Sciatic nerve (tissue), 2 donors: ENCODE measurements at places on chromosomes 4 and X. TPM values are rescaled to one million over a fixed set of nuclear protein-coding genes. Genes with fewer than 3 reads are reported as not detected.

The NMU gene
- total RNA-seq, result not detected

The ZRSR2 gene
- 17.7 TPM for total RNA-seq

The GAB3 gene
- 7.6 TPM for total RNA-seq

The CSAG2 gene
- not detected for total RNA-seq

The FGB gene
- not detected for total RNA-seq

The PPP4R3C gene
- total RNA-seq, result not detected

The EXOC1L gene
- not detected for total RNA-seq

The SORBS2 gene
- total RNA-seq, result 101 TPM

The GUF1 gene
- 14.8 TPM for total RNA-seq

- no peak for DNase-seq
These were observed 127.4 kb downstream of the SH3RF1 start for GRCh38 chr4:169143335-169143734.

DNA sequence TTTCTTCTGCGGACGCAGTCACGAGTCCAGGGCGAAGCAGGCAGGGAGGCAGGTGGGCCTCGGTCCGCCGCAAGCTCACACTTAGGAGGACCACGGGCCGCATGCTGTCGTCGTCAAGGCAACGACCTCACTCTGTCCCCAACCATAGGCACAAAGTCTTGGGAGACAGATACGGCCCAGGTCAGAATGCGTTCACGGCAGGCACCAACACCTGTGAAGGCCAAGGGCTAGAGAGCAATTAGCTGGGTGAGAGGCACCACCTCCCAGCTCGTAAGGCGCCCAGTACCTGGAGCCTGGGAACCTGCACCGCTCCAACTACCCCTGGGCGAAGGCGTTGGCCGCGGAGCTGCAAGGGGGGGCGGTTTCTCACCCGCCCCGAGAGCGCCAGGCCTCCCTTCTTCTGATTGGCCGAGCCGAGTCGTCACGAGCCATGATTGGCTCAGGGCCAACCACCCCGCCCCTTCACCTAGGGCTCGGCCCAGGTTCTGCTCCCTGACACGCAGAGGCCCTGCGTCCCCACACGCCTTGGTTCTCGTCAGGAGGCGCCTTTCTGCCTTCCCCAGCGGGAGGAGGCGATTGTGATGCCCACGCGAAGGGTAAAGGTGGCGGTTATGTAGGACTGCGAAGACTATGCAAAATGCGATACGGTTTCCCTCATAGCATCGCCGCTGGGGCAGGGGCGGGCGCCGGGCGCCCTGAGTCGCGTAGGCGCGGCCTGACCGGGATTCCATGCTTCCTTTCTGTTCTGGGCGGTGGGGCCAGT, at the start of gene CDKL2:
Gene CDKL2, minus strand, starts transcription at position 355 of the 763 bp plus-strand sequence. CDS start 4,540 bp downstream, outside the sequence.
- DNase-seq, result peak; percentile 87

- DNase-seq, result no peak
These were observed 931.7 kb upstream of the HS3ST1 start for GRCh38 chr4:12360391-12360790.

GRCh38 chr4:95362906-95363558, 185.7 kb downstream of the UNC5C start:
- DNase-seq, result no peak

GRCh38 chr4:22174640-22175039, 226.1 kb upstream of the KCNIP4 start:
- no peak for DNase-seq

- no peak for DNase-seq
These were observed 1986.1 kb downstream of the ARAP2 start for GRCh38 chr4:34258176-34258575.

- DNase-seq, result no peak
These were observed 70.4 kb downstream of the ARAP2 start for GRCh38 chr4:36173905-36174304.

- no peak for DNase-seq
These were observed 30.4 kb downstream of the NHS start for GRCh38 chrX:17405225-17405969.

- DNase-seq, result no peak
These were observed 602.9 kb upstream of the HTR2C start for GRCh38 chrX:113980953-113981352.

- DNase-seq, result no peak
These were observed 51.1 kb downstream of the ZNF732 start for GRCh38 chr4:253936-254756.

DNA sequence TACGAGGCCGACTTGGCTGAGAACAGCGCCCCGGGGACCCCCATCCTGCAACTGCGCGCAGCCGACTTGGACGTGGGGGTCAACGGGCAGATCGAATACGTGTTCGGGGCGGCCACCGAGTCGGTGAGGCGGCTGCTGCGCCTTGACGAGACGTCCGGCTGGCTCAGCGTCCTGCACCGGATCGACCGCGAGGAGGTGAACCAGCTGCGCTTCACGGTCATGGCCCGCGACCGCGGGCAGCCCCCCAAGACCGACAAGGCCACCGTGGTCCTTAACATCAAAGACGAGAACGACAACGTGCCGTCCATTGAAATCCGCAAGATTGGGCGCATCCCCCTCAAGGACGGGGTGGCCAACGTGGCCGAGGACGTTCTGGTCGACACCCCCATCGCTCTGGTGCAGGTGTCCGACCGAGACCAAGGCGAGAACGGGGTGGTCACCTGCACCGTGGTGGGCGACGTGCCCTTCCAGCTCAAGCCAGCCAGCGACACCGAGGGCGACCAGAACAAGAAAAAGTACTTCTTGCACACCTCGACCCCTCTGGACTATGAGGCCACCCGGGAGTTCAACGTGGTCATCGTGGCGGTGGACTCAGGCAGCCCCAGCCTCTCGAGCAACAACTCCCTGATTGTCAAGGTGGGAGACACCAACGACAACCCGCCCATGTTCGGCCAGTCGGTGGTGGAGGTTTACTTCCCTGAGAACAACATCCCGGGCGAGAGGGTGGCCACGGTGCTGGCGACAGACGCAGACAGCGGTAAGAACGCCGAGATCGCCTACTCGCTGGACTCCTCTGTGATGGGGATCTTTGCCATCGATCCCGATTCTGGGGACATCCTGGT, 2.4 kb downstream of the PCDH7 start:
- DNase-seq, result no peak

GRCh38 chrX:149720021-149720689, 8.3 kb downstream of the MAGEA11 start:
- DNase-seq, result no peak

- no peak for DNase-seq
These were observed 199.3 kb downstream of the GC start for GRCh38 chr4:71584585-71584984.

DNA sequence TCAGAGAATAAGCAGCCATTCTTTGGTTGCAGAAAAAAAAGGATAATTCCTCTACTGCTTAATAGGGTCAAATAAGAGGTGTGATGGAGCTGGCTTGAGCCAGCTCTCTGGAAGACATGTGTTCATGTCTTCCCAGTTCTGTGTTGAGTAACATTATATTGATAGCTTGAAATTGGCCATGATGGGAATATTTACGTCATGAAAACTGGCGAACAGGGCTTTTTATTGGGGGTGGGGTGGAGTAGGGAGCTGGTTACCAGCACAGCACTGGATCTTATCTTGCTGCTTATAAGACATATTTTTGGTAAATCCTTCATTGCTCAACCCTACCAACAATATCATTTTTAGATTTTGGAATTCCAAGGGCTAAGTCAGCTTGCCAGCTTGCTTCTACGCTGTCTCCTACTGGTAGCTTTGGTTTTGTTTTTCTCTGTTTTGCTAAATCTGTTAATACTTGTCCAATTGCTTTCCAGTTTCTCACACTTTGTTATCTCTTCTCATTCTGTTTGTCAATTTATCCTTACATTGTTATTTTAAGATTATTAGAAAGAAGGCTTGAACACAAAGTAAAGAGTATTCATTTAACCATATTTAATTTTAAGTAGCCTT, 25.3 kb upstream of the GBA3 start:
- DNase-seq, result no peak

- no peak for DNase-seq
These were observed 917.9 kb downstream of the RAPGEF2 start for GRCh38 chr4:160020804-160021203.

DNA sequence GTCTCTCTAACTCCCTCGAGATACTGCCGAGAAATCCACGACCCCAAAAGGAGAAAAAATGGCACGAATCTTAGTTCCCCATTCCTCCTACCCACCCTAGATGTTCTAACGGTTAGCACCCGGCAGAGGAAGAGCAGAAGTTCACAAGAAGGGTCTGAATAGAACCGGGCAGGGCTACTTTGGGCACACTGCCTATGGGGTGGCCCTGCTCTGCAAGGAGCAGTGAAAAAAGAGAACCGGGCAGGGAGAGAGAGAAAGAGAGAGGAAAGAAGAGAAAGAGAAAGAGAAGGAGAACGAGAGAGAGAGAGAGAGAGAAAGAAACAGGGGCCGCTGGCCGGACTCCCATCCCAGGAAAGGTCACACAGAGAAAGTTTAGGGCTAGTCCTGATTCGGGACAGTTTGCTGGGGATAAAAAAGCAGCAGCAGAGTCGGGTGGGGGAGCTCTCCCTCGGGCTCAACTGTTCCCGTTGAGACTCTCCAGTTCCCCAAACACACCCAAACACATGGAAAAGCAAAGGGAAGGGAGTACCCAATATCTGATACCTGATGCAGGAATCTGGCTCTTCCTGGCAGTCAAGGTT, 468 bp downstream of the GLA start:
- no peak for DNase-seq

GRCh38 chrX:151724563-151725337, 8.9 kb downstream of the FATE1 start:
- peak; percentile 48 for DNase-seq

DNA sequence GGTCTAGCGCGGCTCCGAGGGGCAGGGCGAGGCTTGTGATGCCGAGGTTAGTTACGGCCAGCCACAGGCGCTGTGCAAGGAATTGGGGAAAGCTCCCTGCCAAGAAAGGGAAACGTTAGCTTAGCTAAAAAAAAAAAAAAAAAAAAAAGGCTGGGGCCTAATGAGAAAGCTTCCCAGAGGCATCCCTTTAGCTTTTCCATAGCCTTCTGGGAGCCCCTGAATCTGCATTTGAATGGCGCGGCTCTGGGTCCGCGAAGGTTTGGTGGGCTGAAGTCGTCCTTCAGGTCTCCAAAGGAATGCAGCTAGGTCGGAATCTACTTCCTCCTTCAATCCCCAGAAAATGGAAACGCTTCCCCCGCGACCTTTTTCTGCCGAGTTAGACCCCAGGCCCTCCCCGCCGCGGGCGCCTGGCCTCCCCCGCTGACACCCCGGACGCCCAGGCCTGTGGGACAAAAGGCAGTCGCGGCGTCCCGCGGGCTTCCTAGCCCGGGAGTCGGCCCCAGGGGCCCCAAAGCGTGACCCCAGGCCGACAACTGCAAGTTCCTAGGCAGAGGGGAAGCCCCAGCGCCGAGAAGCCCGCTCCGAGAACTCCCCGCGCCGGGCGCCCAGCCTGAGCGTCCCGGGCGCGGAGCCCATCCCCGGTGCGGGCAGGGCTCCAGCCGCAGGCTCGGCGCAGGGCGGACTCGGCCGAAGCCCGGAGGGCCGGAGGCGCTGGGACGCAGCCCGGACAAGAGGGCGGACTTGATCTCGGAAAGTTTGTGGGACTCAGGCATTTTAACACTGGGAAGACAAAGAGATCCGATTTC, 605 bp upstream of the FAT1 start:
- peak; percentile 74 for DNase-seq

DNA sequence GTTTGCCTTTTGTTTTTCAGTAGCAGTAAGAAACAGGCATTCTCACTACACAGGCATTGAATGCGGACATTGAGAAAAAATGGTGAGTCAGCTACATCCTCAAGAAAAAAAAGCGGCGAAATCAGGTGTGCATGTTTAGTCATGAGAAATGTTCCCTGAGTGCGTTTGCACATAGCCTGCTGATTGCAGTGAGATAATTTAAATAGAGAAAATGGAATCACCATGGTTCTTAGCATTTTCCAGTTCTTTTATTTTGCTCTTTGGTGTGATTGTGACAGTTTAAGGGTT, 54.1 kb upstream of the CLDN34 start:
- no peak for DNase-seq

GRCh38 chrX:10110984-10111363, 45.8 kb upstream of the CLCN4 start:
- no peak for DNase-seq

GRCh38 chr4:139015948-139016471, 429 bp downstream of the NOCT start:
- DNase-seq, result no peak

DNA sequence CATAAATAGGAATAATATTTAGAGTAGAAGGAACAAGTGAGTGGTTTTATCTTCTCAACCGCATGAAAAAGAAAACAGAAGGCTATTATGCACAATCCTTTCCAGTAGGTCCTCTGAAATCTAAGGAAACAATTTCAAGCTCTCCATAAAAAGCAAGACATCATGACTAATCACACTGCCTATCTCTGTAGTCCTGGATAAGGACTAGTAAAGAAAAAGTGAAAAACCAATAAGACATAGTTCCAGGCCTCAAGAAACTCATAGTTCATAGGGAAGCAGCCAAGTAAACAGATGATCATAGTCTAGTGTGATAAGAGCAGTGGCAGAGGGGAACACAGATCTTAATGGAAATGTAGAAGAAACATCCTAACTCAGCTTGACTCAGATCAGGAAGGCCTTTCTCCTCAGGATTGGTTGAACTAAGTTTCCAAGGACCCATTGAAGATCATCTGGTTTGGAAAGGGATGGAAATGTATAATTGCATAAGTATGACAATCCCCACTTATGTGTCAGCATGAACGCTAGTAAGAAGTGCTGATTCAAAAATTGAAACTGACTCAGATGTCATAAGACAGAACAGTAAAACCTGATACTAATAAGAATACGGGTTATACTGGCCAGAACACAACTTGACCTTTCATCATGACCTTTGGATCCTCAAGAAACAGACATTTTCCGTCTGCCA, 155.3 kb downstream of the GRIA3 start:
- DNase-seq, result no peak
